Caco-2 (cell line): ENCODE measurements at places on chromosomes 3 and 15. TPM values are rescaled to one million over a fixed set of nuclear protein-coding genes. Genes with fewer than 3 reads are reported as not detected.

GRCh38 chr15:80710635-80711554, 15.8 kb downstream of the ABHD17C start:
- no peaks in the 10 kb centered on the region for H3K36me3 ChIP-seq
- peak overlapping the region; percentile 59 for H3K27ac ChIP-seq
- peaks cover 5% of the 10 kb centered on the region; the same call in 1 of the 2 replicates for H3K4me1 ChIP-seq
- no peak overlapping the region for H3K4me3 ChIP-seq

GRCh38 chr3:169148448-169149348, 514.8 kb downstream of the MECOM start:
- H3K4me1 ChIP-seq = no peaks in the 10 kb centered on the region
- no peak overlapping the region for H3K4me3 ChIP-seq
- no peaks in the 10 kb centered on the region for H3K27me3 ChIP-seq
- no peak for DNase-seq
- H3K36me3 ChIP-seq = no peaks in the 10 kb centered on the region

DNA sequence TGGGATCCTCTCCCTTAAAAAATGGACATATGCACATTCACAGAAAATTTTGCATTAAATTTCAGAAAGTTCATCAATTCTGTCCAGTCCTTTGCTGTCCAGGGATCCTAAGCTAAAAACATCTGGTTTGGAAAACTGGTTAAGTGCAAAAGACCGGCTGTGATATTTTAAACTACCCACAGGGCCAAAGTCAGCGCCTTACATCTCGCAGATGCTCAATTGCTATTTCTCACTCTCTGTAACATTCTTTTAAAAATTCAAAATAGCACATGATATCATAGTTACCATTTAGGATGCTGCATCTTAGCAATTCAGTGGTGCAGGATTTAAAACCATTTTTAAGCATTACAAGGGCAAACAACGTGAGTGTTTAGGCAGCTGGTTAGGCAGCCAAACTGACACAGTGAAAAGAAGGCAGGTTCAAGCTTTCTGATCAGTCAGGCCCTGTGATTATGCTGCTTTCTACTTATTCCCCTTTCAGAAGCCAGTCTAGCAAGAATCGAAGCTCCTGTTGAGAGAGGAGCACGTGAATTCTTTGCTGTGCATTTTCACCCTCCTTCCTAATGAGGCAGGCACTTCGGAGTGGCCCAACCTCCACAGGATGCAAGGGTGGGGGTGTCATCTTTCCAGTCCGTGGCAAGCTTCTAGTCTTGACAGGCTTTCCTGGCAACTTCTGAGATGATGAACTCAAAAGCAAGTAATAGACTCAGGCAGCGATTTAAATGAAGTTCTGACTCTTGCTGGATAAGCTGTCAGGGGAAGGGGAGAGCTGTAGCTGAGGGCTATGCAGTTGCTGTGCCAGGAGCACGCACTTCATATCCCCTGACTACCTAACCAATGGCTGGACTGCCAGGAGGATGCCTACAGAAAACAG, 8.8 kb downstream of the PRICKLE2 start:
- no peaks in the 10 kb centered on the region for H3K27me3 ChIP-seq
- H3K36me3 ChIP-seq = no peaks in the 10 kb centered on the region
- DNase-seq = no peak
- H3K4me3 ChIP-seq = no peak overlapping the region
- H3K4me1 ChIP-seq = 0 out of 2 replicates have a peak, but pooled peaks cover 4% of the 10 kb centered on the region
- H3K27ac ChIP-seq = no peak overlapping the region

GRCh38 chr15:98442901-98443300, 205.4 kb upstream of the IGF1R start:
- no peaks in the 10 kb centered on the region for H3K4me1 ChIP-seq
- no peaks in the 10 kb centered on the region; the same call in 1 of the 2 replicates for H3K27me3 ChIP-seq
- H3K4me3 ChIP-seq = no peak overlapping the region
- H3K36me3 ChIP-seq = no peaks in the 10 kb centered on the region
- no peak overlapping the region for H3K27ac ChIP-seq

- no peaks in the 10 kb centered on the region for H3K4me1 ChIP-seq
- no peak overlapping the region for H3K4me3 ChIP-seq
- no peaks in the 10 kb centered on the region for H3K36me3 ChIP-seq
- DNase-seq = no peak
- H3K27ac ChIP-seq = no peak overlapping the region
- no peaks in the 10 kb centered on the region for H3K27me3 ChIP-seq
These were observed 25.1 kb downstream of the SLC24A5 start for GRCh38 chr15:48145923-48146322.

DNA sequence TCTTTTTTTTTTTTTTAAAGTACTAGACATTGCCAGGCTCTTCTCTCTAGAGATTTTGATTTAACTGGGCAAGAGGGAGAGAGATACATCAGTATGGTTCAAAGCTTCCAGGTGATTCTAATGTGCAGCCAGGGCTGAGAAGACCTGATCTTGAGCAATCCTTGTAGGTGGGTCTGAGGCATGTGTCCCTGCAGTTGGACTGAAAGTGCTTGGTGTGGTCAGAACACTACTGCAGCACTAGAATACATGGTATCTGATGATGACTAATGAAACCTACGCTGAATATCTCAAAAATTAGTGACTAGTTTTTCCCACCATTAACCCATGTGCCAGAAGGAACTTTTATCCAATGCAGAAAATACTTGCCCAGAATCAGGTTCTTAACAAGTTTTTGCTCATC, 34.4 kb upstream of the MYO5C start:
- H3K27me3 ChIP-seq = no peaks in the 10 kb centered on the region
- H3K27ac ChIP-seq = no peak overlapping the region
- no peak for DNase-seq

DNA sequence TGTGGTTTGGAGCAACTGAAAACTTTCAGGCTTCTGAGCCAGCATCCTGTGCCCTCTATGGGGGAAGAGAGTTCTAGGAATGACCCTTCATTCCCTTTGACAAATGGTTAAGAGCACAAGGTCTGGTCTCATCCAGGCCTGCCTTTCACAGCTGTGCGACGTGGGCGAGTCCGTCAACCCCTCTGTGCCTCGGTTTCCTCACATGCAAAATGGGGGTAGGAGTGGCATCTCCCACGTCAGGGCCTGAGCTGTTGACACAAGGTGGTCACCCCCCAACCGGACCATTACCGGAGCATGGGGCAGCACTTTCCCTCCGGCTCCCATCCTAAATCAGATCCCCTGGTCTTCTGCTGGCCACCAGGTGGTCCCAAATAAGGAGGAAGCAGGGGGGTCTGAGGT, 70.4 kb downstream of the ATP2B2 start:
- no peak overlapping the region for H3K27ac ChIP-seq
- DNase-seq = no peak
- H3K27me3 ChIP-seq = no peaks in the 10 kb centered on the region

GOLGA6L22 gene
- total RNA-seq = not detected in 2 replicates
